ENCODE measurements at places on chromosomes 1 and 21.

GRCh38 chr1:118124064-118124463, 61.0 kb downstream of the SPAG17 start:
- no peak for DNase-seq

DNA sequence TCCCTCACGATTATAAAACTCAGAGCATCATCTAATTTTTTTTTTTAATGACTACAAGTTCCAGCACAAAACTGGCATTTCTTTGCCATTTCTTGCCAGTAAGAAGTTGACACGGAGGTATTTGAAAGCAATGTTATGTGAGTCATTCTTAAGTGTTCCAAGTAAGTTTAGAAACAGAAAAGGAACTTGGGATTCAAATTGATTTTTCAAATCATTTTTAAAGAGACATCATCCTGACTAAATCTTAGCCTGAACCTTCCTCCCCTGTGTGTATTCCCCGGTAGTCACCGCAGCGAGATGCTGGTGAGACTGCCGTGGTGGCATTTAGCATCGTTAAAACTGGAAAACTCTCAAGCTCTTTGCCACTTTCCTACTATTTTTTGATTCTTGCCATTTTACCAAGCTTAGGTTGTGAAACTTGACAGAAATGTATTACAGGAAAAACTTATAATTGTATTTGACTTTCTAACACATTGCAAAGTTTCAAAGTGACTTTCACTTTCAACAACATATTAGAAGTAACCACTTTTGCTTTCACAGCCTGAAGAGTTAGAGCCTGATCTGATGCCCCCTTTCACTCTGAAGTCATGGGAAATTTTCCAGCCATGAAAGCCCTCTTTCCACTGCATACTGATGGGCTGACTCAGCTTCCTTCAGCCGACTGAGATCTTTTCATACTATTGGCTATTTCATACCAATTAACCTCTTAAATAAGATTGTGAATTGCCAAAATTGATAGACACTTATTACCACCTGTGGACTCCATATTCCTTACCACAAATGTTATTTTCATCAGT, 61.4 kb downstream of the OLFML2B start:
- DNase-seq: peak; percentile 23

DNA sequence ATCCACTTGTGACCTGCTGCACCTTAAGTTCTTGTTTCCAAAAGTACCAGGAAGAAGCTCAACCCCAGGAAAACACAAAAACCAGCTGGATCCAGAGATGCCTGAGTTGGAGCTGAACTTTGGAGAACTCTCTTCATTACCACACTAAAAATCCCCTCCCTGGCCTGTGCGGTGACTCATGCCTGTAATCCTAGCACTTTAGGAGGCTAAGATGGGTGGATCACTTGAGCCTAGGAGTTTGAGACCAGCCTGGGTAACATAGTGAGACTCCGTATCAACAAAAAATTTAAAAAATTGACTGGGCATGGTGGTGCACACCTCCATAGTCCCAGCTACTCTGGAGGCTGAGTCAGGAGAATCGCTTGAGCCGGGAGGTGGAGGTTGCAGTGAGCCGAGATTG, 6.2 kb downstream of the MAP1LC3C start:
- DNase-seq: no peak

- DNase-seq: peak; percentile 23
Observed at GRCh38 chr1:213374369-213374768, 323.3 kb downstream of the RPS6KC1 start.

DNA sequence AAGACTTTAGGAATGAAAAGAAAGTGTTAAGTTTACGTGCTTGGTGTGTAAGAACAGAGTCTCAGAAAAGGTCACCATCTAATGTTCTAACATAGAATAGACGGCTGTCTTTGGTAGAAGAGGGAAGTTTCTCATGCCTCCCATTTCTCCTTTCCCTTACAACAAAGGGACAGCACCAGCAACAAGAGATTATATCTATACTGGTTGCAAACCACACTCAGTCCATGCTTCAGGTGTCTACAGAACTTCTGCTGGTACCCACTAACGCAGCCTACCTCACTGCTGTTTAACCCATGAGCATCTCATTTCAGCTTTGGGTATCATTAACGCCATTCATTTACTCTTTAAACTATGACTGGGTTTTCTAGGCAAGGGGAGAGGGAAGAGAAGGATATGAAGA, 9.2 kb upstream of the ITPKB start:
- DNase-seq: no peak

DNA sequence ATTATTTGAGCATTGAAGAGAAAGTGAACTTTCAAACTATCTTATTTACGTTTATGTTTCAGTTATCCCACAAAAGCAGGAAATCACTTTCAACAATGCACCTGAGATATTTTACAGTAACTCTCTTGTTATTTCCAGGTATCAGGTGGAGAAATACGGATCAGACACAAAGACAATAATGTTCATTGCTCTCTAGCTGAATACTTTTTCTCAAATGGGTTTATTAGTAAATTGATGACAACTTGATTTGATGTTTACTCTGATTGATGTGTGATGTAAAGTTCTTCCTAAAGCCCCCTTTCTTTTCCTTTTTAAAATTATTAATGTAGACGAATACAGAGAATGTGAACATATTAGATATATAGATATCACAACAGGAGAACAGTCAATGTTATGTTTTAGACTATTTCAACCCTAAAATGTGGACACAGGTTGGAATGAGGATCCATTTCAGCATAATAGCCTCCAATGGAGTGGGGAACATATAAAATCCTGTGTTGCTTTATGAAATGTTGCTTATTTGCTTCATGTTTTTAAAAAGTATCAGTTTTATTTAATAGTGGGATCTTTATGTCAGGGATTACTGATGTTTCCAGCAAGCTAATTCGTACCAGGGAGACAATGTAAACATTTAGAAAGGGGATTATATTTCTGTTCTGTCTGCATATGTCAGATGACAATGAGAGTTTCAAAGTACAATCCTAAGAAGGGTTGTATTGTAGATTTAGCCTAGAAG, 1522.3 kb upstream of the TPTE start:
- no peak for DNase-seq

- no peak for DNase-seq
Observed at GRCh38 chr21:29332461-29333362, 34.0 kb downstream of the BACH1 start.

GRCh38 chr1:29197590-29197924, 15.9 kb upstream of the SRSF4 start:
- DNase-seq: peak; percentile 47

DNA sequence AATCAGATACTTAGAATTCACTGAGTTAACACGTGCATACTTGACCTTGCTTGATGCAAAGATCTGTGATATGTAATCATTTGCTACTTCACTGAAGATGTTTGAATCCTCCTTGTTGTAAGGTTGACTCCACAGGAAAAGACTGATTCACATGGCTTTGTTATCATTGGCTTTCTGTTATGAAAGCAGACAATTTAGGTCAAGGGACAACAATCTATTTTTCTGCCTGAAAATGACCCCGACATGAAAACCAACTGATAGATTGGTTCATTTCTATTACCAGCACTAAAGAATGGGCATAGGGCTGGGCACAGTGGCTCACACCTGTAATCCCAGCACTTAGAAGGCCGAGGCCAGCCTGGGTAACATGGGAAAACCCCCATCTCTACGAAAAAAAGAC, 546.9 kb downstream of the SMYD3 start:
- DNase-seq: no peak

DNA sequence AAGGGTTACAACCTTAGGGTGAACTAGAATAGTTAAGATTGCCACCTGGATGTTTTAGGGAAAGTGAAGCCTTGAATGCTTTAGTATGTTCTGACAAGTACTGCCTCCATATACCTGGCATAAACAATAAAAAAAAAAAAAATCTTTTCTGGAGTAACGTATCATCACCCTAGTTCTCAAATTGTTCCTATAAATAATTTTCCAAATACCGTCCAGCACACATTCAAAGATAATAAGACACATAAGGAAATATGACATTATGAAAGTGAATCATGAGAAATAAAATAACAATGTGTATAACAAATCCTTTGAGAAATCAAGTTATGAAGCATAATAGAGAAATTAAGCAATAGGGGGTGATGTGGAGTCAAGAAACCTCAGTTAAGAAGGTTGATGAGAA, 20.6 kb downstream of the C1orf141 start:
- no peak for DNase-seq

DNA sequence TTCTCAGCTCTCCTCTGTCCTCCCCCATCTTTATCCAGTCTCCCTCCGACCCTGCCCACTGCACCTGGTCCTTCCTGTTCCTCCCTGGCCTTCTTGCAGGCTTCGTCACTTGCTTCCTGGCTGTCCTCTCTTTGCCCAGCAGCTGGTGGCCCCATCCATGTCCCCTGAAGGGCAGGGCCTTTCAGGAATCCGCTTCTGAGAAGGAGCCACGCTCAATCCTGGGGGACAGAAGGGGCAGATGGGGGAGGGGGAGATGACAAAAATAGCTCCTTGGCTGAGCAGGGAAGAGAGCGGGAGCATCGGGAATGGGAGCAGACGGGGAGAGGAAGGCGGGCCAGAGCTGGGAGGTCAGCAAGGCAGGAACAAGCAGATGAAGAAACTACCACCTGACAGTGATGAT, 40.7 kb downstream of the SLC30A1 start:
- no peak for DNase-seq

- no peak for DNase-seq
Observed at GRCh38 chr21:29194847-29195246, 64.4 kb downstream of the MAP3K7CL start.

DNA sequence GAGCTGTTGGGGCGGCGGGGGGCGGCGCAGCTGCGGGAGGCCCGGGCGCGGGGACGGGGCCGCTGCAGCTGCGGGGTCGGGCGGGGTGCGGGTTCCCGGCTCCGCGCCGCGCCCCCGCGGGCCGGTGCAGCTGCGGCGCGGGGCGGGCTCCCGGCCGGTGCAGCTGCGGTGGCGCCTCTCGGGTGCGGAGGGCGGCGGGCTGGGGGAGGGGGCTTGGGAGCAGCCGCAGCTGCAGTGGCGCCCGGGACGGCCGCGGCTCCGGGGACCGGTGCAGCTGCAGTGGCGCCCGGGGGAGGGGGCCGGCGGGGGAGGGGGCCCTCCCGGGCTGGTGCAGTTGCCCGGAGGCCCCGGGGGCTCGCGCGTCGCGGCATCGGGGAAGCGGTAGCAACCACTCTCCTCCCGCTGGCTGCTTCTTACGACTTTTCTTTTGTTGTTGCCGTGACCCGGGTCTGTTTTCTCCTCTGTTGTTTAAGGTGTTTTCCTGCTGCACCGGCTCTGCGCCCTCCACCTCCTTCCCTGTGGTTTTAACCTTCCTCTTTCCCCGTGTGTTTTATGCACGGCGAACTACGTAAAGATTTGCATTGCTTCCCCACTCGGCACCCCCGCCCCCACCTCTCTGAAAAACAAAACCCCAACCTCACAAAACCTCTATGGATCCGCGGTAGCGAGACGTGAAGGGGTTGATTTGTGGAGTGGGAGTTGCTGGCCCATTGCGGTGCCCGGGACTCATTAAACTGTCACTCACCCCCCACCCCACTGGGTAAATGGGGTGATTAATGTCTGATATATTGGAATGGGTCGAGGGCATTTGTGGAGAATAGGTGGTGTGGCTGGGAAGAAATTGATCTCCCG, 1.7 kb upstream of the ZBTB18 start:
- peak; percentile 70 for DNase-seq

- no peak for DNase-seq
Observed at GRCh38 chr1:185215911-185216310, 58.9 kb downstream of the SWT1 start.

- peak; percentile 45 for DNase-seq
Observed at GRCh38 chr1:112706505-112707220, at the start of gene RHOC. Gene RHOC, minus strand, starts transcription at chr1:112707127. Its CDS starts 3,328 bp downstream, at chr1:112703799.

- no peak for DNase-seq
Observed at GRCh38 chr1:33170351-33171274, 11.2 kb downstream of the TRIM62 start.

DNA sequence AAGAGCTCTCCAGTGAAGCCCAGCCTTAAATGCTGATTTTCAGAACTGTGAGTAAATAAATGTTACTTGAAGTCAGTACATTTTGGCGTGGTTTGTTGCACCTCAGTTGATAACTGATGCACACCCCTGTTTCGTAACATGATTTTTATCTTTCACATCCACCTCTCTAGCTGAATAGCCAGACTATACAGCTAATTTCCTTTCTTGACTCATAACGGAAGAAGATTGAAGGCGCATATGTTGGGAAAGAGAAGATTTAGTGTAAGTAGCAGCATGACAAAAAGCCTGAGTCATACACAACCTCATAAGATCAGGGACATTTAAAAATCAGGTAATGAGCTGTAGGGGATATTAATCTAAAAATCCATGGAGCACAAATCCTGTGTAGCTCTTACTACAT, 716.2 kb upstream of the ZP4 start:
- no peak for DNase-seq

- DNase-seq: no peak
Observed at GRCh38 chr1:182561456-182561855, 27.6 kb downstream of the RNASEL start.

DNA sequence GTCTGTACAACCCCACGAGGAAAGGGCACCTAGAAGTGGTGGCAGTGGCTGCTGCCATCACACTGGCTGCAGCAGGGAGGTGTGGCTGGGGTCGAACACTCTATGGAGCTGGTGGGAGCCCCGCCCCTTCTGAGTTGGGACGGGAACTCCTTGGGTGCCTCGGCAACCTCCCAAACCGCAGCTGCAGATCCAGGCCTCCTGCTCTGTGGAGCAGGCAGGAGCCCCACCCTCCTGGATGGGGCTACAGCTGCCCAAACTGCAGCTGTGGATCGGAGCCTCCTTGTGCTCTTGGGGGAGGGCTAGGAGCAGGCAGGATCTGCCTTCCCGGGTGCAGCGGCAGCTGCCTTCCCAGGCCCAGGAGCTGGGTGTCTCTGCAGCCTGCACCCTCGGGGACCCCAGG, 38.9 kb upstream of the TARDBP start:
- DNase-seq: no peak

- no peak for DNase-seq
Observed at GRCh38 chr1:219144658-219145315, 28.9 kb upstream of the LYPLAL1 start.

GRCh38 chr1:12464598-12465056, 153.4 kb downstream of the DHRS3 start:
- DNase-seq: no peak

DNA sequence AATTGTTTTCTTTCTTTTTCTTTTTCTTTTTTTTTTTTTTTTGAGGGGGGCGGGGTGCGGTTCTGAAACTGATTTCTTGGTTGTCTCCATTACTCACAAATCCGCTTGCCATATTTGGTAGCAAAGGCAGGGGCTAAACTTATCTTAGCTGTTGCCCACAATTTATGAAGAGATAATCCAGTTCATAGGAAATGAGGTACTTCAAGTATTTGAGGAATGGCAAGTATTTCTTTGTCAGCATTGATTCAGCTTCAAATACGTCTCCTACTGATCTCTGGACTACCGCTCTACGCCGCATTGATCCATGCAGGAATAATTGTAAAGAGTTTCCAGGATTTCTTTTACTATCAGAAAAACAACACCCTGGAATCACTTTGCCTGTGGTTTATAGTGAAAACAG, 289.2 kb upstream of the DPYD start:
- DNase-seq: no peak

DNA sequence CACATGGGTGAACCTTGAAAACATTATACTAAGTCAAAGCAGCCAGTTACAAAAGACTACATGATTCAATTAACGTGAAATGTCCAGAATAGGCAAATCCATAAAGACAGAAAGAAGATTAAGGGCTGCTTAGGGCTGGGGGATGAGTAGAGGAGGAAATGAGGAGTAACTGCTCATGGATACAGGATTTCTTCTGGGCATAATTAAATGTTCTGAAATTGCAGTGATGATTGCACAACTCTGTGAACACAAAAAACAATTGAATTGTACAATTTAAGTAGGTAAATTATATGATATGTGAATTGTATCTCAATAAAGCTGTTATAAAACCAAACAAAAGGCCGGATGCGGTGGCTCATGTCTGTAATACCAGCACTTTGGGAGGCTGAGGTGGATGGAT, 52.2 kb downstream of the RERE start:
- no peak for DNase-seq

All from CD4-positive, alpha-beta T cell treated with Interleukin-12 subunit alpha and Interleukin-12 subunit beta, for 1 hour (primary cell).